GM23338 (cell line): ENCODE measurements at places on chromosomes 7 and 10. TPM values are rescaled to one million over a fixed set of nuclear protein-coding genes. Genes with fewer than 3 reads are reported as not detected.

- peak; percentile 62 for DNase-seq
Observed at GRCh38 chr10:18406136-18406535, 245.3 kb downstream of the NSUN6 start.

DNA sequence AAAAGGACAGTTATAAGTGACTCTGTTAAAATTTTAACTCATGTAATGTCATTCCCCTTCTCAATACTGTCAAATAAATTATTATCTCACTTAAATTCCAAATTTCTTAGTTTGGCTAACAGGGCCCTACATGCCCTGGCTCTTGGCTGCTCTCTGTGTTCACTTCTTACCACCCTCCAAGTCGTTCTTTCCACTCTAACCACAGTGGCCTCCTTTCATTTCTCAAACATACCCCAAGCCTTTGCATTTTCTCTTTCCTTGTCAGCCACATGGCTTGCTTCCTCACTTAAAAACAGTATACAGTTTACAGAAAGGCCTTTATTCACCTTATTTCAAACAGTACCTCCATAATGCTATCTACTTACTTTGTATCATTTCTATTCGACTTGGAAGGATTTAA, 737.1 kb upstream of the ZWINT start:
- no peak for DNase-seq

GRCh38 chr7:91233212-91233611, 31.0 kb upstream of the FZD1 start:
- DNase-seq: no peak

- DNase-seq: peak; percentile 57
Observed at GRCh38 chr7:27241189-27242056, 1.2 kb upstream of the EVX1 start.

DNA sequence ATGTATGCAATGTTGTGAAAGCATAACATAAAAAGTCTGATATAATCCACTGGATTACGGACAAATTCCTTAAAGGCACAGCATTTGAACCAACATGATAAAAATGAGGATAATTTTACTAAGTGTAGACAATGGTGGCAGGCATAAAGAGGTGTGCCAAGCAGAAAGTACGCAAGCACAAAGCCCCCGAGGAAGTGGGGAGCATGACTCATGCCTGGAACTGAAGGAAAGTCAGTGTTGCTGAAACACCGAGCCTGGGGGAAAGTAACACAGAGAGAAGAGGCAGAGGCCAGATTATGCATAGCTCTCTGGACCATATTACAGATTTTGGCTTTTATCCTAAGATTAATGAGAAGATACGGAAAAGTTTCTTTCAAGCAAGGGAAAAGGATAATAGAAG, 490.0 kb upstream of the PHF14 start:
- no peak for DNase-seq

- DNase-seq: no peak
Observed at GRCh38 chr10:61130366-61130765, 186.4 kb upstream of the RHOBTB1 start.

DNA sequence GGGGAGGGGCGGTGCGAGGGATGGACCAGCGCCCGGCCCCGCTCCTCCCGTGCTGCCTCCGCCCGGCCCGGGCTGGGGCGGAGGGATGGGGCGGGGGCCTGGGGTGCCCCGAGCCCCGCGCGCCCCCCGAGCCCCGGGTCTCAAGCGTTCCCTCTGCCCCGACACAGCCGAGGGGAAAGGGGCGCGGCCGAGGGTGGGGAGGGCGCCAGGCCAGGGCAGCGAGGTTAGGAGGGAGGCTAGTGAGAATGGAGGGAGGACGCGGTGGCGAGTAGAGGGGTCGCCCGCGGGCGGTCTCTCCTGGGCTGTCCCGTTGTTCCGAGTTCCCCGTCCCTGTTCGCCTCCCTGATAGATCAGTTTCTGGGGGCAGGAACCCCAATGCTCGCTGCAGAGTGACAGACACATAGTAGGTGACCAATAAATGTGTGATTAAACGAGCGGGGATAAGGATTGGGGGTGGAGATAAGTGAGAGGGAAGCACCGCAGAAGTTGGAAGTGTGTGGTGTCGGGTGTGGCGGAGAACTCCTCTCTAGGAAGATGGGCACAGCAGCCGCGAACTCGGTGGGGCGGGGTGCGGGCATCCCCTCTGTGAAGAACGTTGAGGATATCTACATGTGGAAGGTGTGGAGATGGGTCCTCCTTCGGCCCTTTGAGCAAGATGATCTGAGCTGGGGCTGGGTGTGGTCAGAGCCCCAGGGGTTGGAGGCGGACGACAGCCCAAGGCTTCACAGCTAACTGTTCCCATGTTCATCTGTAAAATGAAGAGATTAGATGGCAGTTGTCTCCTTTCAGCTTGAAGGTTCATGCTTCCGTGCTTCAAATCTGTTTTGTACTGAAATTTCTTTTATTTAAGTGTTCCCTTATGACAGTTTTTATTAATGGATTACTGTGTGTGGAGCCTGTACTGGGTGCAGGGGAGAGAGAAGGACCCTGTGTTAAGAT, 580 bp downstream of the ZNF775 start:
- no peak for DNase-seq

- DNase-seq: no peak
Observed at GRCh38 chr10:86068231-86069054, 298.2 kb downstream of the GRID1 start.

GRCh38 chr10:78570633-78571235, 498.0 kb upstream of the ZMIZ1 start:
- no peak for DNase-seq

GRCh38 chr10:7218968-7219367, 191.9 kb downstream of the SFMBT2 start:
- no peak for DNase-seq

DNA sequence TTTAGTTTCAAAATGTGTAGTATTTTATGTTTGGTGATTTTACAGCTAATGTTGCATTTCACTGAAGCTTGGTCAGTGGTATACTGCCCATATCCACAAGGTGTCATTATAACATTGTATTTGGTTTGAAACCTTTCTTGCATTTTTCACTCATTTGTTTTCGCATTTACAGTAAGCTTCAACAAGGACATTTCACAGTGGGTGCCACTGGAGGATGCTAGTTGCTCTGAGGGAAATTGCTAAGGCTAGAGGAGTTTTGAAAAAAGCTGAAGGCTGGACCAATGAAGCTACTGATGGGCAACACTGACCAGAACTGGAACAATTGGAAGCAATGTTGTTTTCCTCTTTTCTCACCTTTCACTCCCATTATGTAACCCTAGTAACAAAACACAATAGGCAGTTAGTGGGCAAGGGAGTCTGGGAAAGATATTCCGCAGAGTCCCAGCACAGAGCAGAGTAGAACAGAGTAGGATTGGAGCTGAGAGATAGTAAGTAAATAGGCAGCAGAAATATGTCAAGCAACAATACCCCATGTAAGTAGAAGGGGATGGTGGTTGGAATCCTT, 23.6 kb upstream of the SRI start:
- peak; percentile 78 for DNase-seq

DNA sequence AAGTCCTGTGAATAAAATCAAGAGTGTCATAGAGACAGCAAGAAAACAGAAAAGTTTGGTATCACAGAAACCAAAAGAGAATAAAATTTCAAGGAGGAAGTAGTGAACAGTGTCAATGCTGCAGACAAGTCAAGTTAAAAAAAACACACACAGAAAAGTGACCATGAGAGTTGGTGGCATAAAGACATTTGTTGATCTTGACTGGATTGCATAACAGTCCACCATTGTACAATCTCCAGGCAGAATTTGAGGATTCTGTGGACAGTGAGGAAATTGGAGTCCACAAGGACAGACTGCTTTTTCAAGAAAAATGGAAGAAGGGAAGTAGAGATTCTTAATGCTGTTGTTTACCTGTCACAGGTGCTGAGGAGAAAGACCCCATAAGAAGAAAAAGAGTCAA, 412.5 kb downstream of the PLXDC2 start:
- no peak for DNase-seq

- DNase-seq: no peak
Observed at GRCh38 chr7:46600340-46600739, 679.3 kb upstream of the IGFBP3 start.

- DNase-seq: no peak
Observed at GRCh38 chr10:117413928-117414618, 38.8 kb upstream of the PDZD8 start.

DNA sequence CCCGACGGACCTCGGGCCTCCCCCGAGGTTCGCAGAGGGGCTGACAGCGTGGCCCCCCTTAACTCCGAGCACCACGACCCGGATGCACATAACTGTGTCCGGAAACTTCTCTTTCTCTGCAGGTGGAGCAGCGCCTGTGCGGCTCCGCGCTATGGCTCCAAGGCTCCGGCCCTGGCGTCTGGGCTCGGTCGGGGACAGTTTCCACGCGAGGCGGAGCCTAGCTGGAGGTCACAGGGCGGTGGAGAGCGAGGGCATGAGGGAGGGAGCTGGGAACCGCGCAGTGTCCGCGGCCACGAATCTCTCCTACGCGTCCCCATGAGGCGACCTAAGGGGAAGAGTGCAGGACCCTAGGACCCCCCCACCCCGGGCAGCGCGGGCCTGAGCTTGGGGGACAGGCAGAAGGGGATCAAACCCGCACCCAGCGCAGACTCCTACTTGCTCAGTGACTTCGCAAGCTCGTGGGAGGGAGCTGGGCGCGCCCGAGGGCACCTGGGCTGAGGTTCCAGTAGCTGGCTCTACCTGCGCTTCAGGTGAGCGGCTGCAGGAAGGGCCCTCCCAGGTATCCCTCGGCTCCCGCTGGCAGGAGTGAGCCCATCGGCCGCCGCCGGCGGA, 8.6 kb upstream of the MNX1 start:
- DNase-seq: peak; percentile 79

Gene CEP55
- 15.0 and 22.4 TPM in 2 replicates for total RNA-seq

Gene CTAGE8
- total RNA-seq: 0.52 and 1.4 TPM in 2 replicates

Gene EVX1
- total RNA-seq: not detected in 2 replicates

Gene OR6V1
- not detected in 2 replicates for total RNA-seq

Gene ZNF365
- 0.35 and 0.59 TPM in 2 replicates for total RNA-seq

Gene DIP2C
- total RNA-seq: 7.5 and 7.7 TPM in 2 replicates

Gene ZNF488
- 5.2 and 7.8 TPM in 2 replicates for total RNA-seq
